ENCODE measurements at places on chromosomes 16 and 17.
A peak's percentile ranks its signal among the peaks of the same experiment; 100 is the strongest.

DNA sequence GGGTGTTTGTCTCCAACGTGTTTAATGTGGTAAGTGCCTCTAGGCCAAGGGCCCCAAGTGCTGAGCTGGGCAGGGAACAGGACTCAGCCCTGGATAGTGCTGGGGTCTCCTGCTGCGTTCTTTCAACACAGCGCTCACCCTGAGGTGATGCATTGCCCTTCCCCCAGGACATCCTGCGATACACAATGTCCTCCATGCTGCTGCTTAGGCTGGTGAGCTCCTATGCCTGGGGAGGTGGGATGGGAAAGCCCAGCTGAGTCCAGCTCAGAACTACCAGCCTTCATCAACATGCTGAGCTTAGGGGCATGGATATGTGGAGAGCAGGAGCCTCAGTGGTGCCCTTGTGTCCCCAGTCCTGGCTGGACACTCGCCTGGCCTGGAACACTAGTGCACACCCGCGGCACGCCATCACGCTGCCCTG is 563 bp downstream of the ZACN start:
- DNase-seq = no peak

DNA sequence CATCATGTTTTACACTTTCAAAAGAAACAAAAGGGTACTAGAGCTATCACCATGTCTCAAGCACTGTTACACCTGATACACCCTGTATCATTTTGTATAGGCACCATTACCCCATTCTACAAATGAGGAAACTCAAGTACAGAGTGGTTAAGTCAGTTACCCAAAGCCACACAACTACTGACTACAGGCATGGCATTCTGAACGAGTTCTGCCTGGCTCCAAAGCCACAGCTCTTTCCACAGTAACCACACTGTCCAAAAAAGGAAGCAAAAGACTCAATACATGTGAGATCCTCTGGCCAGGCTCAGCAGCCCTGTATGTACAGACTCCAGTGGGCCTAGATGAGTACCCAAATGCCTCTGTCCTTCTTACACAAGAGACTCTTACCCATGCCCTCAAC is 4.7 kb downstream of the DYNC1LI2 start:
- DNase-seq = no peak

DNA sequence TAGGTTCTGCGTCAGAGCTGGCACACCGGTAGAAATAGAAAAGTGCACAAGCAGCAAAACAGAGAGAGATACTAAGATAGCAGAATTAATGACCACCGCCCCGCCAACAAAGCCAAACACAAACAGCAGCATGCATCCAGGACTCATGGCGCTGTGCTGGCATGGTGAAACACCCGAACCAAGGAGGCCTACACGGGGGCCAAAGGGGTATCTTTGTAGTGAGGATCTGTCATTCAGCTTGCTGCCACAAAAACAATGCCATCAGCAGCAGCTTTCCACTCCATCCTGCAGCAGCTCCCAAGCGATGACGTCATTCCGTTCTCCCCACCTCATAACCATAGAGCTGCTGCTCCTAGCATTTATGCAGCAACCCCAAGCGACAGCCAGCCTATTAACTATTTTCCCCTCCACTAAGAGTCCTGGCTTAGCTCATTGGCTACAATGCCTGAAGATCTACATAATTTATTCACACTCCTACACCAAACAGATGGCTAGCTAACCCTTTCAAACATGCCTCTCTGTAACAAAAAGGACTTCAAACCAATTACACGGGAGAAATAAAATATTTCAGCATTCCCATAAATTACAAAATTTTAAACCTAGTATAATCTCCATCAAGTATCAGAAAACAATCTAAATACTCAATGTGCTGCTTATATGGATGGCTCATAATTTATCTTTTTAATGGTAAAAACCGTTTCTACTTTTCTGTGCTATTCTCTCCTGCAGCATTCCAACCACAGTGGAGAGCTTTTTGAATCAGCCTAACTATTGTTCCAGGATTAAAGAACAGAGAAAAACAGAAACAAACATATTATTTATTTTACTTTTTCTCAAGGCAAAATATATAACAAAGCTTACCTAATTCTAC is 73.9 kb downstream of the SPAG9 start:
- no peak for DNase-seq

- DNase-seq = no peak
Observed at GRCh38 chr16:49498666-49499413, 125.2 kb downstream of the C16orf78 start.

DNA sequence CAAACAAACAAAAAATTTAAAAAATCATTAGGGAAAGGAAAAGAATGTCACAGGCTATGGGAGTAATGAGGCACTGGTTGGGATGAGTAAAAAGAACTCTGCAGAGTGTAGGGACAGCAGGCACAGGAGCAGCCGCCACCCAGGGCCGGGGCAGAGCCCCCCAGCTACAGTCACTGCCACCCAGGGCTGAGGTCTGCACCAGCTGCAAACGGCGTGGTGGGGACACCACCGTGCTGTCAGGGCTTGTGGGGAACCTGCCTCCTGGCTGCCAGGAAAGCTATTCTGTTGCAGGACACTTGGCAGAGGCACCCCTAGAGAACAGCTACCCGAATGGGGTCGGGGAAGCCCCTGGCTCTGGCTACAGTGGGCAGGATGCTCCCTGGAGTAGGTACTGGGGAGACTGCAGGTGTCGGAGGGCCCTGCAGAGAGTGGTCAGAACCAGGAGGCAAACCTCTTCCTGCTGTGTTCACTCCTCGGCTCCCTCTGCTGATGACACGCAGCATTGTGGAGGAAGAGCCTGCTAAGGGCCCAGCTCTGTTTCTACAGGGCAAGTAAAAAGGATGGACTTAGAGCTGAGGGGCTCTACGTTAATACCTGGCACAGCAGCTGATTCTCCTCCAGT is 32.3 kb upstream of the CAPN15 start:
- DNase-seq = no peak

GRCh38 chr17:56358651-56359050 is 205.4 kb downstream of the ANKFN1 start:
- DNase-seq = no peak

- no peak for DNase-seq
Observed at GRCh38 chr17:38687286-38687685, 12.5 kb upstream of the EPOP start.

DNA sequence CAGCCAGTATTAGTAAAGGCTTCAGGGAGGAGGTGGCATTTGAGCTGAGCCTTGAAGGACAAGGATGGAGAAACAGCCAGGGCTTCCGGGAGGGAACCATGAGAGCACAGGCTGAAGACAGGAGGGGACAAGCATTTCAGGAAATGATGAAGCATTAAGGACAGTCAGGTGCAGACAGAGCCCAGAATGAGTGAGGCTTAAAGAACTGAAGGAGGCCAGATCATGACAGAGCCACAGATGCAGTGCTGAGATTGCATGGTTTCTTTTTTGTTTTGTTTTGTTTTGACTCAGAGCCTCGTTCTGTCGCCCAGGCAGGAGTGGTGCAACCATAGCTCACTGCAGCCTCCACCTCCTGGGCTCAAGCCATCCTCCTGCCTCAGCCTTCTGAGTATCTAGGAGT is 211.5 kb downstream of the SOX9 start:
- DNase-seq = no peak

GRCh38 chr16:84817613-84818012 is 2.2 kb upstream of the CRISPLD2 start:
- no peak for DNase-seq

GRCh38 chr16:17510567-17510966 is 39.8 kb upstream of the XYLT1 start:
- DNase-seq = no peak

DNA sequence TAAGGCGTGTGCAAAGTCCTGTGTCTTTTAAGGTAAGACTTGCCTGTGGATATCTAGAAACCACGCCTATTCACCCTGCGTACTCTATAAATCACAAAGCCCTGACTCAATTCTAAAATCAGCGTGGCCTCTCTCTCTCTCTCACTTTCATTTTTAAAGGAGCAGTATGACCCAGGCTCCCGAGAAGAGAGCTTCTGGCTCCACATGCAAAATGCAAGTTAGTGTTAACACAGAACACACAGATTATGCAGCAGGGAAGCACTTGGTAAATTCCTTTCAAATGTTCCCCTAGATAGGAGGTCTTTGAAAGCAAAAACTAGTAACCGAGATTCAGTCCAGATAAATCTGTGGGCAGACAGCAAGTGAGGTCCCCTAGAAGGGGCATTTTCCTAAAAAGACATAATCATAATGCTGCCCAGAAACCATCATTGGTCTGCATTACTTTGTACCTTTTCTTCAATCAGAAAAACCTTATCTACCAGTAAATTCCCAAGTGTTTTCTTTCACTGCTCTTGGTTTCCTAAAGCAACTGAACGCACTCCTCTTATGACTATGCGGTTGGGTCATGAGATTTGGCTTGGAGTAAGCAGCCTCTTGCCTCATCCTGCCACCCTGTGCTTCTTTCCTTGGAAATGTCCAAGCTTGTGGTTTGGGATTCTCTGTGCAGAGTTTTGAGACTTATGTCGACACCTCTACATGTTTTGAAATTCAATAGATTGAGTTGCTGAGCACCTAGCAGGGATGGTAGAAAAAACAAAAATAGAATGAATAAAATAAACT is 31.7 kb upstream of the KCNJ2 start:
- DNase-seq = peak; percentile 15

DNA sequence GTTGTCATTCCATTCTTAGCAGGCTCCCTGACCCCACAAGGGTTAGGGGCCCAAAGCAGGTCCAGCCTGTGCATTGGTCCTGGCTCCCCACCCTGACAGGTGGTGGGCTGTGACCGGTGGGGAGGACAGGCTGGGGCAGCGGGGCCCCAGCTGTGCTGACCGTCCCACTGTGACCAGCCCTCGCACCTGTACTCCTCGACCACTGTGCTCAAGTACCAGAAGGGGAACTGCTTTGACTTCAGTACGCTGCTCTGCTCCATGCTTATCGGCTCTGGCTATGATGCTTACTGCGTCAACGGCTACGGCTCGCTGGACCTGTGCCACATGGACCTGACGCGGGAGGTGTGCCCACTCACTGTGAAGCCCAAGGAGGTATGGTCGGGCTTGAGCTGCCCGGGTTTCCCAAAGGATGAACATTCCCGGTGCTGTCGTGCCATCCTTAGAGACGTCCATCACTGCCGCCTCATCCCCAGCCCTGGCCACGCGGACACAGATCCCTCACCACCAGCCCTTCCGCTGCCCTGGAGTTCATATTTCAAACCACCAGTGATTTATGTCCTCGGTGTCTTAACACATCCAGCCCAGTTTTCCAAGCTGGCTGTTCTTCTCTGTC is 7.3 kb downstream of the DRC7 start:
- no peak for DNase-seq

GRCh38 chr17:45170931-45171337 is 9.3 kb downstream of the HEXIM2 start:
- DNase-seq = no peak

- DNase-seq = no peak
Observed at GRCh38 chr17:69335058-69335457, 8.1 kb upstream of the ABCA5 start.

DNA sequence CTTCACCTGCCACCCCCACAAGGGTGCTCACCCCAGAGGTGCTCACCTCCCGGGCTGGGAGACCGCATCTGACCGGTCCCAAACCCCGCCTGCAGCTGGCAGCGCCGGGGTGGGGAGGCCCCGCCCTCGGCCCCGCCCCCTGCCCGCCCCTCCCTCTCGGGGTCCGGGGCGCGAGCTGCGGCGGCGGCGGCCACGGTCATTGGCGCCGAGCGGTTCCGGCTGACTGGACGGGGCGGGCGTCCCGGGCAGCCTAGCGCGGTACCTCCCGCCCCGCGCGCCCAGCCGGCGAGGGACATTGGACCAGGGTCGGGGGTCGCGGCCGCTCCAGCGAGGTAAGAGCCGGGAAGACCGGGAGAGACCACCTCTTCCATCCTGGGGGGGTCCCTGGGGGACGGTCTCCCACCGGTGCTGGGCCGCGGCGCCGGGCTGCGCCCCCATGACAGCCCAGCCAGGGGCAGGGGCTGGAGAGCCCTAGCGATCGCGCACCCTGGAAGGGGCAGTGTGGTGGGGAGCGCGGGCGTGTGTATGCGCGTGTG is at the start of gene CACNG5:
Gene CACNG5 (plus strand): TSS at position 199 of the 536 bp plus-strand sequence. CDS start 42,216 bp downstream, outside the sequence.
- no peak for DNase-seq

DNA sequence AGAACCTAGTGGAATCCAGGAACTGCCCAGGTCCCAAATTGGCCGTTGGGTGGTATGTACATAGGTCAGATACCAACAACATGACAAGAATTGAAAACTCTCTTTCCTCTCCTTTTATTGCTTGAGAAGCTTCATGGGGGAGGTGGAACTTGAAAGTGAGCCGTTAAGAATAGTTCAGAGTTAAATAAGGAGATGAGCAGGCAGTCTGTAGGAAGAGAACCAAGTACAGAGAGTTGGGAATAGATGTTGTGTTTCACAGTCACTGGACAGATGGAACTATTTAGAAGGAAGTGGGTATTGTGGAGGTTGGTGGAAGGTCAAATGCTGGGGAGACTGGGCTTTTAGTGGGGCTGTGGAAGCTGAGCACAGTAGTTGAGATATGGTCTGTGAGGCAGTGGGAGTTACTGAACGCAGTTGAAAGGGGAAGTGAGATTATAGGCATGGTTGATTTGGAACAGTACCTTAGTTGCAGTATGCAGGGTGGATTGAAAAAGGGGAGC is 26.4 kb downstream of the ARHGAP44 start:
- no peak for DNase-seq

DNA sequence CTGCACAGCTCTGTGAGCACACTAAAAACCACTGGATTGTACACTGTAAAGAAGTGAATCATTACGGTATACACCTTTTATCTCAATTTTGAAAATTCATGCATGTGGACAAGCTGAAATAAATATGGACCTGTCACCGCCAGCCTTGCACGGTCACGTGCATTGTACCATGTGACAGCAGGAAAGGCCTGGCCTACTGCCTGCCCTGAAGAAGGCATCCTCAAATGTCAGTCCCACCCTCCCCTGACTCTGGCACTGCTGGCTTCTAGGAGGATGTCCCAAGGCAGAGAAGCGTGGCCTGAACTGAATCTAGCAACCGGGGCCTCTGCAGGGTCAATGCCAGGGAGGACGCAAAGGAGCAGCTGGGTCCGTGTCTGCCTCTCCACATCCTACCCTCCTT is 34.6 kb downstream of the SLC38A8 start:
- no peak for DNase-seq

DNA sequence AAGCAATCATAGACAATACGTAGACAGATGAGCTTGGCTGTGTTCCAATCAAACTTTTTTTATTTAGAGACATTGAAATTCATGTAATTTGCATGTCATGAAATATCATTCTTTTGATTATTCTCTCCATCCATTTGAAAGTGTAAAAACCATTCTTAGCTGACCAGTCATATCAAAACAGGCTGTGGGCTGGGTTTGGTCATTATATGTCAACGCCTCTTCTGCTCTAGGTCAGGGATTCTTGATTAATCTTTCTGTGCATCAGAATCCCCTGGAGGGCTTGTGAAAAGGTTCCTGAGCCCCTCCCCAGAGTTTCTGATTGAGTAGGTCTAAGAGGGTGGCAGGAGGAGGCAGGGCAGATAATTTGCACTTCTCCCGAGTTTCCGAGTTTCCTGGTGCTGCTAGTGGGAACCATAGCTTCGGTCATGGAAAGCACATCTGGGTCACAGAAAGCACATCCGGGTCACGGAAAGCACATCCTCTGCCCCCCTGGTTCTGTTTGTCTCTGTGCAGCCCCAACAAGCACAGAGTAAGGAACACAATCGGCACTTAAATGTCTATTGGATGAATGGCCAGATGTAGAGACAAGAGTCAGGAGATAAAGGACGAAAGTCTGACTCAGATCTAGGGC is 16.4 kb downstream of the PIMREG start:
- no peak for DNase-seq

GRCh38 chr17:77736721-77737120 is 221.8 kb upstream of the TNRC6C start:
- no peak for DNase-seq
